Aortic smooth muscle cell (primary cell): ENCODE measurements at places on chromosomes 11 and 22. TPM values are rescaled to one million over a fixed set of nuclear protein-coding genes. Genes with fewer than 3 reads are reported as not detected.

Gene OR5W2
- not detected in 2 replicates for total RNA-seq

Gene RAG2
- not detected in 2 replicates for total RNA-seq

Gene KRTAP5-7
- total RNA-seq: 0.13 TPM in 1 of 2 replicates, not detected in the other

Gene PGA4
- 0.06 TPM in 1 of 2 replicates, not detected in the other for total RNA-seq

Gene TBX1
- 0.12 and 0.13 TPM in 2 replicates for total RNA-seq
